ENCODE measurements at places on chromosomes 5 and 9.

- no peak for DNase-seq
Measured at GRCh38 chr5:90111364-90112032, 298.1 kb downstream of the CETN3 start.

DNA sequence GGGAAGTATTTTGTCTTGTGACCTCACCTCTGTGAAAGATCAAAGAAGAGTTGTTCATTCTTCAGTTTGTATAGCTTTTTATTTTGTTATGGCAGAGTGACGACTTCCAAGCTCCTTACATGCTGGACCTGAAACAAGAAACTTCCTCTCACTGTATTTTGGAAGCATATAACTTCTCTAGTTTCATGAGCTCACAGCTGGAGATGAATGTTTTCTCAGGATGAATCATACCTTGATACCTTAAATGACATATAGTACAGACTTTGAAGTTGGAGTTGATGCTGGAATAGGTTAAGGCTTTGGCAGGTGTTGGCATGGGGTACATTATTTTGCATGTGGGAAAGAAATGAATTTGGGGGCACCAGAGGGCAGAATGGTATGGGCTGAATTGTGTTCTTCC, 112.5 kb downstream of the SLC25A46 start:
- DNase-seq = no peak

DNA sequence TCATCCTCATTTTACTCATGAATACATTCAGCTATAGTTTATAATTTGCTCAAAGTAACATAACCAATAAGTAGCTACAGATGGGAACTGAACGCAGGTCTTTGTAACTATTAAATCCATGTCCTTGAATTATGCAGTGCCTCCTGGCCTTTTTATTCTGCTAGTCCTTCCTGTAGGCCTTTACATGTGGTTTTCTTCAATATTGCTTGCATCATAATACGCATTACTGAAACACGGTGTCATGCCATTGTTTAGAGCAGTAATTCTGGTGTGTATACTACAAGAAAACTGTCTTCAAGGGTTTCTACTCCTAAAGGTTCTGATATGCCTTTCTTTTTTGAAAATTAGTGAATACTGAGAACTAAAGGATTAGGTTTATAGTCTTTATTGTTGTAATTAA, 20.7 kb downstream of the CWC27 start:
- DNase-seq = no peak

DNA sequence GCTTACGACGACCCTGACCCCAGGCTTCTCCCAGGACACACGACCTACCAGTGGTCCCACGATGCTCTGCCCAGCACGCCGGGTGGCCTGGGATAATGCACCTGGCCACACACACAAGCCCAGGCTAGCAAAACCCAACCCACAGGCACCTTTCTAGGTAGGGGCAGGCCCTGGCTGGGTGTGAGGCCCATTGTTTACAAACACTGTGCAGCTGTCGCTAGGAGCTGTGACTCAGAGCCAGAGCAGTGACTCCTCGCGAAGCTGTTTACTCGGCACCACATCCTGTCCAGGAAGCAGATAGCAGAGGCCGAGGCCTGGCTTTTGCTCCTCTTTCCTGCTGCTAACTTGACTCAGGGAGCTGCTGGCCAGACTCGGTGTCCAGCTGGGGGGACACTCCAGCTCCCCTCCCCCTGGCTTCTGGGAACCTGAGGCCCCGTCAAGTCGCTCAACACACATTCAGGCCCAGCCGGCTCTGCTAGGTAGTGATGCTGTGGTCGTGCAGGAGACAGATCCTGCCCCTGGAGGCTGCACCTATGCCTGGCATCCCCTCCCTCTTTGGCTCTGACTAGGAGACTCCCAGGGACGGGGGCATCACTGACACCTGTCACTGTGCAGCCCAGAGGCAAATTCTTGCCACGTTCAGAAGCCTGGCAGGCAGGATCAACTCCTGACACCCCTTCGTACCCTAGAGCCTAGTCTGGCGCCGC, 12.8 kb upstream of the RALGDS start:
- peak; percentile 63 for DNase-seq

DNA sequence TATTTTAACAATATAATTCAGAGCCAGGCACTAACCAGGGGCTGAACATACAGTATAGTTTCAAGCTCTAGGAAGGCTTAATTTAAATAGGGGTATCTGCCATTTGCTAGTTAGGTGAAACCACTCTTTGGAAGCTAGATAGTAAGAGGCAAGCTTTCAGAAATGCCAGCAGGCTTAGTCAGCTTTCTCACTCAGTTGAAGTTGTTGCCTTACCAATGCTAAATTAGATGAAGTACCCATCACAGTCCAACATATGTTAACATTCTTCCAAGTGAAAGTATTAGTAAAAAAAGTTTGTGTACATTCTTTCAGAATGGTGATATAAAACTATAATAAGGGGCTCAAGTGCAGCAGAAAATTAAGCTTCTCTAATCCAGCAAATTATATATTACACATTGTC, 215.0 kb downstream of the CNTLN start:
- DNase-seq = no peak

DNA sequence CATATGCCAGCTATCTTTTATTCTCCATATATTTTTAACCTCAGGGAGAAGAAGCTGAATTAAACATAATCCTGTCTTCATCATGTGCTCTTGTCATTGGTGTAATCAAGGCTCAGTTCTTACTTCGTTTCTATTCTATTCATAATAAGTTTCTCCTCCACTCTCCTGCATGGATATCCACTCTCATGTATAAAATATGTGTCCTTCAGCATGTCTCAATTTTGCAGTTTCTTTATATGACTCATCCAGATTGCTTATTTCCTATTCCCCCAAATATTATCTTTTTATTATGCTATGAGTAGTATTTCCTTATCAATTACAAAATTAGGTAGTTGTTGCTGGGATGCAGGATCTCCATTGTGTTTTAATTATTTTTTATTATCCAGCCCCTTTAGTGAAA, 643.7 kb upstream of the ACO1 start:
- no peak for DNase-seq

GRCh38 chr9:1879501-1879900, 135.6 kb upstream of the SMARCA2 start:
- no peak for DNase-seq

- no peak for DNase-seq
Measured at GRCh38 chr9:17217272-17217671, 82.4 kb downstream of the CNTLN start.

GRCh38 chr9:136322756-136323330, 4.5 kb upstream of the GPSM1 start:
- DNase-seq = no peak

GRCh38 chr5:37839407-37840052, at the start of gene GDNF:
Gene GDNF (minus strand): TSS chr5:37840041. CDS start chr5:37834796, 5,245 bp downstream.
- no peak for DNase-seq

GRCh38 chr9:136099542-136099941, 4.5 kb upstream of the NACC2 start:
- no peak for DNase-seq

- DNase-seq = no peak
Measured at GRCh38 chr5:107263387-107264018, 407.2 kb downstream of the EFNA5 start.

DNA sequence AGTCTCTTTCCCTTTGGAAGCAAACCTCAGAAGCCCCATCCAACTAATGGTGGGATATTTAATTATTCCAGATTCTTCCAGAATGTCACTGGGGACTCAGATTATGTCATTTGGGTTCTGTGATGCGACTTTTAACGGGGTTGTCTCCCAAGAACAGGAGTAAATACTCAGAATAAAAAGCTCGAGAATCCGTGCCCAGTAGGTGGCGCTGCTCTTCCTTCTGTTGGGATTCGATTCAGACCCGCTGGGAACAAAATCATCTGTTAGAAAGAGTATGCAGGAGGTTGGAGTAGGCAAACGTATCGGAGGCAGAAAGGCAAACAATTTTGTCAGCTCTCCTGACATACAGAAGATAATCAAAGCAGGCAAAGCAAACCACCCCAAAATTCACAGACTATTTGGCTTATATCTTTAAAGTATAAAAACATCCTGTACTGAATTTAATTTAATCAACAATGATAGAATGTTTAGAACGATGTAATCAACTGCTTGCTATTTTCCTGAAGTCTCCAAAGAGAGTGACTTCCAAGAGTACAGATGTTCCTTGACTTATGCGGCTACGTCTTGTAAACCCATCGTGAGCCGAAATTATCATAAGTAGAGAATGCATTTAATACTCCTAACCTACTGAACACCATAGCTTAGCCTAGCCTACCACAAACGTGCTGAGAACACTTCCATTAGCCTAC, 169.8 kb upstream of the RAI14 start:
- DNase-seq = peak; percentile 46

All from hematopoietic multipotent progenitor cell treated with erythropoietin and hydrocortisone succinate and interleukin-3 and kit ligand, for 15 days (in vitro differentiated cells).